ENCODE measurements at places on chromosomes 12 and 14.

DNA sequence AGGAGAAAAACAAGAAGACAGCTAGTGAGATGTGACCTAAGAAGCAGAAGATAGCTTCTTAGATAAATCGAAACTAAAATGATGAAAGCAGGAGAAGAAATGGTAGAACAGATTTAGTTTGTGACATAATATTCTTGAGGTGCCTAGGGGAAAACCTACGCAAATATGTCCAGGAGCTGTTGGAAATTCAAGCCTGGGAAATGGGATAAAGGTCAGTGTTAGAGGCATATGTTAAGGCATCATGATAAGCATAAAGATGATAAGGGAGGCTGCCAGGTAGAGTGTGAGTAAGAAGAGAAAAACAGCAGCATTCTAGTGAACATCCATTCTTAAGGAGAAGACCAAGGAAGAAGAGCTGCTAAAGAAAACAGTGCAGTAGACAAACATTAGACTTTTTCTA is 109.6 kb upstream of the LGR5 start:
- no peak for DNase-seq

GRCh38 chr14:103402695-103403094 is 17.5 kb downstream of the MARK3 start:
- DNase-seq = no peak

- DNase-seq = no peak
These were observed 107.9 kb downstream of the PTPRQ start for GRCh38 chr12:80551897-80552296.

GRCh38 chr12:79725987-79726386 is 35.2 kb upstream of the PAWR start:
- DNase-seq = no peak

DNA sequence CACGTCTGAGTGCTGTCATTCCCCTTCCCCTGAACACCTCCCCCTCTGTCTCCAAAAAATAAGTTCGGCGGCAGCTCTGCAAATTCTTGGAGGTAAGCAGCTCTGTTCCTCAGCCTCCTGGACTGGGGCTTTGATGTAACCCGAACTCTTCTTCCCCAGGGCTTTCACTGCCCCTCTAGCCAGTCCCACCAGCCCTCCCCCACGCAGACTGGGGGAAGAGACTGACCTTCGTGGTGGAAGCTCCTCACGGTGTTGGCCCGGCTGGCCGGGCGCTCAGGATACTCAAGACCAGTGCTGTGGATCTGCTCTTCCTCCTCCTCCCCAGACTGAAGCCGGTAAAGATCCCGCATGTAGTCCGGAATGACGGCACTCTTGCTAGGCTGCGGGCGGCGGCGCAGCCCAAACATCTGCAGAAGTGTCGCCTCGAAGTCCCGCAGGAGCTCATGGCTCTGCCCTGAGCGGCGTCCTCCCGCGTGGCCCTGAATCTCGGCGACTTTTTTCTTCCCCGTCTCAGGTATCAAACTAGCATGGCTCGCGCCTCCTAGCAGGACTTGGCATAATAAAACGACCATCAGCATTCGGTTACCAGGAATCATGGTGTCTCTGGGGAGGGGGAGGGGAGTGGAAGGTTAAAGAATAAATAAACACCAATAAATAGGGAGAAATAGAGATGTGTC is 4.9 kb downstream of the BMP4 start:
- no peak for DNase-seq

- DNase-seq = no peak
These were observed 327.6 kb downstream of the SOX5 start for GRCh38 chr12:23621900-23622299.

All from stimulated activated CD8-positive, alpha-beta memory T cell treated with anti-CD3 and anti-CD28 coated beads, Interleukin-4, amount 100 ng/mL, for 4 hours (primary cell).